ENCODE measurements at places on chromosomes 7 and 10.

- no peak for DNase-seq
Measured at GRCh38 chr7:148963583-148964482, 64.5 kb downstream of the PDIA4 start.

DNA sequence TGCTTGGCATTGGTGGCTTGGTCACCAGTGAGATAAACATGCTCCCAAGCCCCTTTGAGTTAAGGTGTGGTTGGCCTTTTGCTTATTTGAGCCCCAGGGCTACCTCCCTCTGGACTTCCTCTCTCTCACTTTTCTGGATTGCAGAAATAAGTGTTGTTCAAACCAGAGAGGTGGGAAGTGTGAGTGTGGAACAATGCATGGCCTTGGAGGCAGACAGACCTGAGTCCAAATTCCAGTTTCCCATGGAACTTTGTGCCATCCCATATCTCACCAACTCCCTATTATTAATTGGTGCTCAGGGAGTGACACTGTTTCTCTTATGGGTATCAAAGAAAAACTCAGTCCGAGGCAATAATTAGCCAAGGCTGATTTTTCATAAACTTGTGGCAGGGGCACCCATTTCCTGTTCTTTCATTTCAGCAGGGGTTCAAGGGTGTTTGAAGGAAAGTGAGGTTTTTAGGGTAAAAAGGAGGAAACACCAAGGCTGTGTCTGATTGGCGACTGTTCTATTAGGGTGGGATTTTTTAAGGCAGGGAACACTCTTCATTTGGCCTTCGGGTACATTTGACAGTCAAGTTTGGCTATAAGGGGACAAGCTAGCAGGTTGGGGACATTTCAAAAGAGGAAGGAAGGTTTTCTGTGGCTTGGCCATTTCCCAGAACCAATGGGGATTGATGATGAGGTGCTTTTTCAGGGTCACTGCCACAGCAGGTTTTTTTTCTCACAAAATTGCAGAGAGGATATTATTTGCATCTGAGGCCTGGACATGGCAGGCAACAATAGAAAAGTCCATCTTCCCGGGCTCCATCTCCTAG is 148.8 kb upstream of the NPY start:
- no peak for DNase-seq

GRCh38 chr7:42226354-42226941 is 10.6 kb downstream of the GLI3 start:
- DNase-seq, result no peak

- no peak for DNase-seq
Measured at GRCh38 chr7:134703782-134704181, 57.1 kb downstream of the BPGM start.

GRCh38 chr7:82364671-82365070 is 78.9 kb downstream of the CACNA2D1 start:
- no peak for DNase-seq

GRCh38 chr10:133484818-133485217 is 31.1 kb downstream of the SCART1 start:
- DNase-seq, result no peak

- no peak for DNase-seq
Measured at GRCh38 chr7:94378356-94378755, 16.3 kb upstream of the COL1A2 start.

DNA sequence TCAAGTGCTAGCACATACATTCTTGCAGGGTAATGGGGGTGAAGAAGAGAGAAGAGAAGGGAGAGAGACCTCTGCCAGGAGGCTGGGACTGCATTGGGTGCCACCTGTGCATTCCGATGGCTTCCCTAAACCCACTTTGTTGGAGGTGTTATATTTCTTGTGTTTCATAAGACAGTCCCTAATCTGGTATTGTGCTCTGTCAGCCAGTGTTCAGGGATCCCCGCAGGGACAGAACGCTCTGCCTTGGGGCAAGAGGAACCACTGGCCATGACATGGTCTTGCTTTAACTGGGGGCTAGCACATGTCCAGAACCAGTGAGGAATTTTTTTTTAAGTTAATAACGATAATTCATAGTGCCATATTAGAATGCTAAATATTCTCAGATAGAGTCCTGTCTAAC is 365.2 kb upstream of the GALNT17 start:
- no peak for DNase-seq

- no peak for DNase-seq
Measured at GRCh38 chr10:126504063-126504760, 115.9 kb upstream of the ADAM12 start.

GRCh38 chr7:159010937-159011721 is 133.5 kb downstream of the VIPR2 start:
- DNase-seq, result no peak

- no peak for DNase-seq
Measured at GRCh38 chr7:155692317-155692716, 47.9 kb downstream of the RBM33 start.

DNA sequence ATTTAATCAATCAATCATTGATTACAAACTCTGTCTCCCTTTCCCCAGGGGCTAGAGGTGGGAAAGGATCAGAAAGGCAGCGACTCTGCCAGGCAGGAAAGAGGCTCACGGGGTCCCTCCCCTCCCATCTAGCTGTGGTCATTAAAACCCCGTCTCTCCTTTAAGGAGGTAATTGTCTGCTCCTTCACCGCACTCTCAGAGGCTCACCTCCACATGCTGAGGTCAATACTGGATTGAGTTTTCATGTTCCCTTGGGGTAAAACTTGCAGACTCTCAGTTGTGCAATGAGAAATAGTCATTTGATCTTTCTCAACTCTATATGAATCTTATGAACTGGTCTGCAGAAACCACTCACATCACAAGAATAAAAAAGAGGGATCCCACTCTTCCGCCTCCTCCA is 368.8 kb downstream of the ADRA2A start:
- no peak for DNase-seq

- DNase-seq, result no peak
Measured at GRCh38 chr7:37433166-37433565, 15.5 kb downstream of the ELMO1 start.

GRCh38 chr7:98907570-98907969 is 29.2 kb downstream of the TRRAP start:
- no peak for DNase-seq

- DNase-seq, result no peak
Measured at GRCh38 chr7:75740846-75741497, 2.2 kb upstream of the HIP1 start.

- no peak for DNase-seq
Measured at GRCh38 chr10:58409956-58410610, 24.9 kb downstream of the TFAM start.

DNA sequence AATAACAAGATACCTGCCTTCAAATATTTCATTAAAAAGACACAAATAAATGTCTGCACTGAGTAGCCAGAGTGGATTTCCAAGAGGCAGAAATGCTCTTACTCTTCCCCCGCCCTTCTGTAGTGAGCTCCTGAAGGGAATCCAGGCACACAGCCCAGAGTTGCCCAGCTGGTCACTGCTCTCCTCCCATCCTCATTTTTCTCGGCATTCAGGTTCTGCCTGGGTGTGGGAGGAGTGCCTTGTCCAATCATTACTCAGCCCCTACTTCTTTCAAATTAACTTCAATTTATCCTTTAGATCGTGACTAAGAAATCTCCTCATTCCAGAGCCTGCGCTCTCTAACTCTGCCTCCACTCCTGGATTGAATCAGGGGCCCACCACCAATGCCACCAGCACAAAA is 12.2 kb downstream of the CCDC6 start:
- DNase-seq, result no peak

DNA sequence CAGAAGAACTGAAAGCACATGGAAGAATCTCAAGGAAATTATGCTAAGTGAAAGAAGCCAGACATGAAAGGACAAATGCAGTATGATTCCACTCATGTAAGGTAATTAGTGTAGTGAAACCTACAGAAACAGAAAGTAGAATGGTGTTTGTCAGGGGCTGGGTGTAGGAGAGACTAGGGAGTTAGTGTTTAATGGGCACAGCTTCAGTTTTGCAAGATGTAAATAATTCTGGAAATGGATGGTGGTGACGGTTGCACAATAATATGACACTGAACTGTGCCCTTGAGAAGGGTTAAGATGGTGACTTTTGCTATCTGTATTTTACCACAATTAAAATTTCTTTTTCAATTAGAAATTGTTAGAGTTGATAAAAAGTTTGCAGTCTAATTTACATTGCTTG is 157.3 kb upstream of the ADCY1 start:
- no peak for DNase-seq

DNA sequence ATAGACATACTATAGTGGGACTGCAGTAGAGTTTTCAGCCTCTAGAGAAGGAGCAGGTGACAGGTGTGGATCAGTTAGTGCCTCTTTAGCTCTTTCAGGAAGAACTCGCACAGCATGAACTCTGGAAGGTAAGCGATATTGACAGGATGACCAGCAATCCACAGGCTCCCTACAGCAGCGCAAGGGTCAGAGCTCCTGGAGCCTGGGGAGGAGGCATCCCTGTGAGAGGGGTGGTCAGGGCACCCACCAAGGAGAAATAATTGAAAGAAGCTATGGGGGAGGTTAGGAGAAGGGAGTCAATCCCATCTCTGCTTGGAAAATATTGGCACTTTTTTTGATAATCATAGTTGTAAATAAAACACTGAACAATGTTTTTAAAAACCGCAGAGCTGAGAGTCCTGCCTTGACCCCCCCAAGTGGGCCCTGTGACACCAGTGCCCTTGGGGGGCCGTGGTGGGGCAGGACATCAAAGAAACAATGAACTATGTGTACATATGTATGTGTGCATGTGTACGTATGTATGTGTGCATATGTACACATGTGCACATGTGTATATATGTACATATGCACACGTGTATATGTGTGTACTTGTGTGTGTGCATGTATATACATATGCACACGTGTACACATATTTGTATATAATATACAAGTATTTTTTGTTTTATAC is 13.8 kb downstream of the AKR1C3 start:
- DNase-seq, result no peak

DNA sequence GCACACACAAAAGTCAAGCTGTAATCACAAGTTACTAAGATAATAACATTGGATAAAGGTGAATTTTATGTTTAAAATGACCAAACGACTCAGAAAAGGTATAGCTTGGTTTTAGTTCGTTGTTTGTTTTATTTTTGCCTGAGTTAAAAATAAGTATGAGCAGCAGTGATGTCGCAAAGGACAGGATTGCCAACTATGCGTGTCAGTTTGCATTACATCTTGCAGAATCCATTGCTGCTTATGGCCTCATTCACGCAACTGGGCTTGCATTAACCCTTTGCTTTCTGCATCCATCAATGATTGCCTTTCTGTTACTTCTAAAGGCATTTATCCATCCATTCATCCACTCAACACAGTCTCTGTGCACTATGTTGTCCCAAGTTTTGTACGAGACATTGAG is 389.6 kb downstream of the DPP6 start:
- DNase-seq, result no peak

GRCh38 chr10:61688551-61689308 is 26.0 kb downstream of the CABCOCO1 start:
- no peak for DNase-seq

GRCh38 chr10:33817605-33818004 is 483.1 kb upstream of the NRP1 start:
- no peak for DNase-seq

- no peak for DNase-seq
Measured at GRCh38 chr7:66631471-66631870, 2.8 kb downstream of the KCTD7 start.

- no peak for DNase-seq
Measured at GRCh38 chr10:32409741-32410140, 36.2 kb upstream of the CCDC7 start.

DNA sequence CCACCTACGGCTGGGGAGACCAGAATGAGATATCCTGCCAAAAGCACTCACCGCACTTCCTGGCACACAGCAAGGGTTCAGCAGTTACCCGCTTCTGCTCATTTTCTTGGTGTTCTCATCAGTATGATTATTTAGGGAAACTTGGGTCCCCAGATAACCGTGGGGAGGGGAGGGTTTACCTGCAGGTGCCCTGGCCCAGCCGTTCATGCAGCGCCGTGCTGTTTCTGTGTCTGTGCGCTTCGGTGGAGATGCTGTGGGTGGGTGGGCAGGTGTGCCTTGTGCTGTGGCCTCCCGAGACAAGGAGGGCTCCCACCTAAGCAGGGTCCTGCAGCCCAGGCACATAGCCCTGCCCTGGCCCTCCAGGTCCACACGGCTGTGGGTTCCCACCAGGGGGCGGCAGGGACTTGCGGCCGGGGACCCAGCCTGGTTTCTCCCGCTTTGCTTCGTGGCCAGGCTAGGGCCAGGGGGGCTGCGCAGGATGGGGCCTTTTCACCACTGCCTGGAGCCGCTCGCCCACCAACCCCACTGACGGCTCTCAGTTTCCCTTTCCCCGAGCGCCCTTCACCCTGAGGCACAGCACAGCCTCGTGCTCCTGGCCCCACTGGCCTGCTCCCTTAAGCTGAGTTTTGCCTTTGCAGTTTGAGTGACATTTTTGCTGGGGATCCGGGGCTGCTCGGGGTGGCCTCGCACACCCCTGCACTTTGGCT is 78.5 kb downstream of the LHPP start:
- DNase-seq, result peak; percentile 52

GRCh38 chr10:32982293-32982709 is 24.3 kb upstream of the ITGB1 start:
- DNase-seq, result no peak

GRCh38 chr7:137018468-137018867 is 150.0 kb downstream of the CHRM2 start:
- no peak for DNase-seq

DNA sequence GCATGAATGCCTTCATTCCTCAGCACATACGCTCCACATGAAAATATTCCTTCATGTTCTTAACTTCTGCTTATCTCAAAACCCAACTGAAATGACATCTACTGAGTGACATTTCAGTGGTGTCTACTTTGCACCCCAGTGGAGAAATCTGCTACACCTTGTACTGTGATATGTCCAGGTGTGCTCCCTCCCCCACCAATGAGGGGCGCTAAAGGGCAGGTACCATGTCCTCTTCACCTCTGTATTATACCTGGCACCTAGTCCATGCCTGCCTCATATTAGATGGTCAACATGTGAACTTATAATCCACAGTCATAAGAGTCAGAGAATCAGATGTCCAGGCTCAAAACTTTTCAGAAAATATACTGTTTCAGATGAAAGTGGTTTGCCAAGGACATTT is 2.1 kb downstream of the PAXIP1 start:
- DNase-seq, result no peak

- DNase-seq, result no peak
Measured at GRCh38 chr10:49109669-49110340, 5.5 kb downstream of the VSTM4 start.

DNA sequence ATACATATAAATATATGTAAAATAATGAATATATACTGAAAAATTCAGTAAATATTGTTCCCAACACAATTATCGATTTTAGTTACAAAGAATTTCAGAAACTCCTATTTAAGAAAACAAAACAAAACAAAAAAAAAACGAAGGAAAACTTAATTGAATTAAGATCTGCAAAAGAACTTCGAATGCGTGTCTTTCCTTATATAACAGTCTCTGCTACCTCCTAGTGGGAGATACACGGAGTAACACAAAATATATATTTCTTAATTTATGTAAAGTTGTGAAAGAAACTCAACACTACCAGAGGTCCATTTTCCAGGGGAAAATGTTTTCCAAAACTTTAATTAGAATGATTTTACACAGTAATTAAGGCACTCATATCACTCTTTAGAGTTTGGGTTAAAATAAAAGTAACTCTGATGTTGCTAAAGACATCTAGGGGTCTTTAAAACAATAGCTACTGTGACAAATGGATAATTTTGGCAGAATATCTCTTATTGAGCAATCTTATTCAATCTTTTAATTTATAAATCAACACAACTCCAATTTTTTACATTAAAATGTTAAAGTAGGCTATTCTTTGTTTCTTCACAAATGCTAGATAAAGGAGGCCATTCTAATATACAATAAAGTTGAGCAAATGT is 41.6 kb downstream of the NEBL start:
- DNase-seq, result no peak

Measured in stimulated activated CD4-positive, alpha-beta T cell treated with anti-CD3 and anti-CD28 coated beads, Interleukin-12 subunit alpha, Interleukin-12 subunit beta, amount 100 ng/mL, for 24 hours (primary cell).